Neural crest cell (in vitro differentiated cells): ENCODE measurements at places on chromosomes 1 and 21. TPM values are rescaled to one million over a fixed set of nuclear protein-coding genes. Genes with fewer than 3 reads are reported as not detected.

The ARHGAP29 gene
- total RNA-seq: 1.5 TPM in 2 replicates

The RIIAD1 gene
- 0.14 TPM in 1 of 2 replicates, not detected in the other for total RNA-seq

The RGSL1 gene
- not detected in 2 replicates for total RNA-seq

The TUT4 gene
- 88.0 and 89.6 TPM in 2 replicates for total RNA-seq

The CENPF gene
- 191 and 202 TPM in 2 replicates for total RNA-seq

The DISP1 gene
- 11.8 and 13.6 TPM in 2 replicates for total RNA-seq

The UBE2G2 gene
- 108 and 111 TPM in 2 replicates for total RNA-seq

The ITLN2 gene
- total RNA-seq: 0.35 TPM in 1 of 2 replicates, not detected in the other

The C1orf141 gene
- total RNA-seq: not detected in 2 replicates

The SEC22B gene
- total RNA-seq: 18.9 and 19.1 TPM in 2 replicates

The IL23R gene
- not detected in 2 replicates for total RNA-seq

- no peaks in the 10 kb centered on the region for H3K36me3 ChIP-seq
- peaks cover 63% of the 10 kb centered on the region for H3K4me1 ChIP-seq
- H3K4me3 ChIP-seq: no peak overlapping the region
- peak overlapping the region; percentile 7 for H3K27ac ChIP-seq
- no peak for DNase-seq
Observed at GRCh38 chr1:150563340-150564038, 14.3 kb downstream of the ADAMTSL4 start.

- H3K27ac ChIP-seq: no peak overlapping the region
- no peak overlapping the region for H3K4me3 ChIP-seq
- no peaks in the 10 kb centered on the region for H3K27me3 ChIP-seq
- H3K4me1 ChIP-seq: no peaks in the 10 kb centered on the region
- DNase-seq: no peak
Observed at GRCh38 chr1:159339536-159339935, 37.4 kb downstream of the FCER1A start.

DNA sequence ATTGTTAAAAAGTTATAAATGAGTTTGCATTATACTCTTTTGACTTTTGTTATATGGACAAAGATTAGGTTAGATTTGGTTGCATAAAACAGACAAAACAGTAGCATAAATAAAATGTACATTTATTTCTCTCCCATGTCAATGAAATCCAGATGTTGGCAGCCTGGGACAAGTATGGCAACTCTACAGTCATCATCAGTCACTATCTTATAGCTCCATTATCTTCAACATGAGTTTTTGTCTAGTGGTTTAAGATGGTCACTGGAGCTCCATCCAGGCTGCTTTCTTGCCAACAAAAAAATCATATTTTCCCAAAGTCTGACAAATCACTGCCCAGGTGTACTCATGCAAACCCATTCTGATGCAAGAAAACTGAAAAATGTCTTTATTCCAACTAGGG lies 83.8 kb downstream of the CD58 start:
- H3K4me1 ChIP-seq: peaks cover 45% of the 10 kb centered on the region
- no peaks in the 10 kb centered on the region for H3K36me3 ChIP-seq
- no peaks in the 10 kb centered on the region for H3K27me3 ChIP-seq
- no peak overlapping the region for H3K4me3 ChIP-seq
- no peak overlapping the region for H3K27ac ChIP-seq
- no peak for DNase-seq

- H3K4me1 ChIP-seq: peaks cover 10% of the 10 kb centered on the region
- H3K4me3 ChIP-seq: no peak overlapping the region
- peaks cover 2% of the 10 kb centered on the region for H3K36me3 ChIP-seq
- no peak overlapping the region for H3K27ac ChIP-seq
Observed at GRCh38 chr1:148160048-148160342, 7.9 kb upstream of the NBPF11 start.

- peak; percentile 68 for DNase-seq
- peaks cover 28% of the 10 kb centered on the region for H3K4me1 ChIP-seq
- peaks cover 3% of the 10 kb centered on the region for H3K36me3 ChIP-seq
- peak within 1 kb of the TSS; percentile 99 for H3K4me3 ChIP-seq
Observed at GRCh38 chr1:161153682-161154337, at the start of gene UFC1. Gene UFC1, plus strand, starts transcription at chr1:161153978. Its CDS starts 20 bp downstream, at chr1:161153998.

DNA sequence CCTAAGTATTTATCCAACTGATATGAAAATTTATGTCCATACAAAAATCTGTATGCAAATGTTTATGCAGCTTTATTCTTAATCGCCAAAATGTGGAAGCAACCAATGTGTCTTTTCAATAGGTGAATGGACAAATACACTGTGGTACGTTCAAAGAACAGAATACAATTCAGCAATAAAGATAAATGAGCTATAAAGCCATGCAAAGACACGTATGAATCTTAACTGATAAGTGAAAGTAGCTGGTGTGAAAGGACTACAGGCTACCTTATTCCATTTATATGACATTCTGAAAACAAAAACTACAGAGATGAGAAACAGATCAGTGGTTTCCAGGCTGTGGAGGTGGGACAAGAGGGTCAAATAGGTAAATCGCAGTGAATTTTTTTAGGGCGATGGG lies 419.6 kb upstream of the B3GALT2 start:
- no peak overlapping the region for H3K27ac ChIP-seq
- H3K4me1 ChIP-seq: peaks cover 13% of the 10 kb centered on the region
- peaks cover 2% of the 10 kb centered on the region for H3K36me3 ChIP-seq
- no peaks in the 10 kb centered on the region for H3K27me3 ChIP-seq
- DNase-seq: no peak

GRCh38 chr1:212607206-212607912 lies 1.2 kb upstream of the ATF3 start:
- H3K27me3 ChIP-seq: peaks cover 79% of the 10 kb centered on the region
- H3K36me3 ChIP-seq: no peaks in the 10 kb centered on the region
- peak overlapping the region; percentile 99 for H3K4me3 ChIP-seq
- H3K4me1 ChIP-seq: peaks cover 39% of the 10 kb centered on the region
- peak overlapping the region; percentile 69 for H3K27ac ChIP-seq

DNA sequence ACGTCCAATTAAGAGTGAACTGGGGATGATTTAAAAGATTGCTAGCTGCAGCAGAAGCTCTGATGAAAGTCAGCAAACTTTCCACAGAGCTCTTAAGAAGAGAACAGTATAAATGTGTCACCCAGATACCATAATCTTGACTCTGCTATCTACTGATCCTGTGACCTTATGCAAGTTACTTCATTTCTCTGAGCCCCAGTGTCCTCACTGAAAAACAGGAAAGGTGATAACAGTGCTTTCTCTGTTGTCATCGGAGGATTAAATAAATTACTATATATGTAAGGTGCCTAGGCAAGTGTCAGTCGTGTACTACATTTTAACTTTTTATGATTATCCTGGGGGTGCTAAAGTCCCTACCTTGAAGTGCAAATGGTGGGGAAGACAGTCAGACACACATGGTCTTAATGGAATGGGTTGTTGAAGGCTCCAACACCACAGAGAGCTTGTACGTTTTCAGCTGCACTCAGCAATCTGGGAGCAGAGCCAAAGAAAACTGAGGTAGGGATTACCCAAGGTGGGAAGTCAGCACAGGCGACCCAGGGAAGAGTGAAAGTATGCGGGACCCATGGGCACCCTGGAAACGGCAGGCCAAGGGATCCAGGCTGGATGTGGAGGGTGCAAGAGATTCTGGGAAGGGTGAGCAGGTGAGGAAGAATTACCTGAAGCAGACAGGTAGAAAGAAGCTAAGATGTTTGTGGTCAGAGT lies 82.8 kb downstream of the DTL start:
- peak overlapping the region; percentile 46 for H3K27ac ChIP-seq
- no peak overlapping the region for H3K4me3 ChIP-seq
- no peaks in the 10 kb centered on the region for H3K36me3 ChIP-seq
- no peak for DNase-seq

DNA sequence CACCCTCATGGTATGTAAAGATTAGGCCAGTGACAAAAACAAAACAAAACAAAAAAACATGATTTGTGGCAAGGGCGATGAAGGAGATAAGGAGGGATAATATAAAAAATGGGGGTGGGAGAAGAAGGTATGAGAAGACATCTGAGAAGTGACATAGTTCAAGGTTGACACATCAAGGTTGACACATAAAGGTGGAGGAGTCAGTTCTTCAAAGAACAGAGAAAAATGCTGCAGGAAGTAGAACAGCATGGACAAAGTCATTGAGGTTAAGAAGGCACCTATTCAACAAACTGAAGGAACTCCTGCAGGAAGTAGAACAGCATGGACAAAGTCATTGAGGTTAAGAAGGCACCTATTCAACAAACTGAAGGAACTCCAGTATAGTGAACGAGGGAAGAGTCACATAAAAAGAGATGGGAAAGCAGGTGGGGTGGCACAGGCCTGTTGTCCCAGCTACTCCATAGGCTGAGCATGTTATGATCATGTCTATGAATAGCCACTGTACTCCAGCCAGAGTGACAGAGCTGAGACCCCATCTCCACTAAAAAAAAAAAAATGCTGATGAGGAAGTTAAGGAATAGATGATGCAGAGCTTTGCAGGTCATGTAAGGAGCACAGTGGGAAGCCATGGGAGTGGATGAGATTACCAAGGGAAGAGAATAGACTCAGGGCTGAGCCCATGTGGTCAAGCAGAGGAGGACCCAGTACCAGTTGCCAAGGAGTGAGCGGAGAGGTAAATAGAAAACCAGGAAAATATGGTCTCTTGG lies 101.5 kb downstream of the ZFYVE9 start:
- H3K27me3 ChIP-seq: no peaks in the 10 kb centered on the region
- no peak for DNase-seq
- H3K4me1 ChIP-seq: no peaks in the 10 kb centered on the region
- H3K4me3 ChIP-seq: no peak overlapping the region

GRCh38 chr1:207045453-207045852 lies 5.6 kb downstream of the YOD1 start:
- no peak overlapping the region for H3K27ac ChIP-seq
- H3K27me3 ChIP-seq: no peaks in the 10 kb centered on the region
- no peak overlapping the region for H3K4me3 ChIP-seq
- H3K36me3 ChIP-seq: peaks cover 13% of the 10 kb centered on the region

DNA sequence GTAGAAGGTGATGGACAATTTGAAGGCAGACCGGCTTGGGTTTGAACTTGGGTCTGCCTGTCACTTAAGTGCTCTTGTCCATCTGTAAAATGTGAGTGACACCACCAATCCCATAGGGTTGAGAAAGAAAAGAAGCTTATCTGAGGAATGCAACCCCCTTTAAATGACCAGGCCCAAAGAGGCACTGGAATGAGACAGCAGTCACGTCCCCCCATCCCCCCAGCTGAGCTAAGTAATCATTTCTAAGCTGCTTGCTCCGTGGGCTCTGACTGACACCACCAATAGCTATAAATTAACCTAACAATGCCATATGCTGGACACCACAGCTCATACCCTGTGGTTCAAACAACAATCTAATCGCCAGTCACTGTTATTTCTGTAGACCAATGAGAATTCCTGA lies 15.1 kb downstream of the LCA5L start:
- no peak overlapping the region for H3K27ac ChIP-seq
- peaks cover 10% of the 10 kb centered on the region for H3K4me1 ChIP-seq
- no peak overlapping the region for H3K4me3 ChIP-seq
- no peaks in the 10 kb centered on the region for H3K27me3 ChIP-seq

- DNase-seq: peak; percentile 32
- H3K4me1 ChIP-seq: peaks cover 27% of the 10 kb centered on the region
- peak overlapping the region; percentile 96 for H3K27ac ChIP-seq
- H3K36me3 ChIP-seq: no peaks in the 10 kb centered on the region
- peaks cover 2% of the 10 kb centered on the region for H3K27me3 ChIP-seq
Observed at GRCh38 chr1:179082333-179082998, 596 bp downstream of the TOR3A start.

GRCh38 chr1:161119092-161119903 lies 1.4 kb downstream of the NIT1 start:
- H3K4me3 ChIP-seq: peak overlapping the region; percentile 98
- no peaks in the 10 kb centered on the region for H3K27me3 ChIP-seq
- peaks cover 37% of the 10 kb centered on the region for H3K4me1 ChIP-seq
- peaks cover 12% of the 10 kb centered on the region for H3K36me3 ChIP-seq

GRCh38 chr1:103110701-103111100 lies 2.4 kb upstream of the COL11A1 start:
- H3K27me3 ChIP-seq: peaks cover 6% of the 10 kb centered on the region
- peaks cover 50% of the 10 kb centered on the region for H3K4me1 ChIP-seq
- H3K36me3 ChIP-seq: no peaks in the 10 kb centered on the region
- H3K4me3 ChIP-seq: peak overlapping the region; percentile 68
- H3K27ac ChIP-seq: no peak overlapping the region

- peaks cover 97% of the 10 kb centered on the region for H3K27me3 ChIP-seq
- H3K36me3 ChIP-seq: no peaks in the 10 kb centered on the region
- H3K27ac ChIP-seq: no peak overlapping the region
- no peaks in the 10 kb centered on the region for H3K4me1 ChIP-seq
Observed at GRCh38 chr1:886311-886710, 37.4 kb upstream of the SAMD11 start.

DNA sequence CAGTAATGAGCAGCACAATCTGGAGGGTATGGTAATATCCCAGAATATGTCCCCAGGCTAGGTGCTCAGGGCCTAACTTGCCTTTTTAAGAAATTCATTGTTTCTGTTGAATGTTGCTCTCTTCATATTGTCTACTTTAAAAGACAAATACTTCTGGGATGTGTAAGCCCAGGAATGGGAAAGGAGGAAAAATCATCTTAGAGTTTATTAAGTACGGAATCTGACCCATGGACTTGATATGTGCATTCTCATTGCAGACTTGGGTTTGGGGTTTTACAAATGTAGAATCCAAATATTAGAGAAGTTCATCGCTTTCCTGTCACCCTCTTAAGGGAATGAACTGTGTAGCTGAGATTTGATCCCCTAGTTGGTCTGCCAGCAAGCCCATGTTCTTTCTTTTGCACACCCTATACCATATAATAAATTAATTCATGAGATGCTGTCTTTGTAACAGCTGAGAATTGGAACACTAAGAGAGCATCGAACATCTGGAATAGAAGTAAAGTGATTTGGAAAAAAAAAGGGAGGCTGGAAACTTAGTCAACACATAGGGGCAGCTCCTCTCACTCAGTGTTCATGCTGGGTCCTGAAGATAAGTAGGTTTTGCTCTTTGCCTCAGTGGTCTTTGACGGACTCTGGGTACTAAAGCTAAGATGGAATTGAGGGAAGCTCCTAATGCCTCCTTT lies 235.8 kb upstream of the C1orf105 start:
- H3K4me3 ChIP-seq: no peak overlapping the region
- H3K4me1 ChIP-seq: peaks cover 4% of the 10 kb centered on the region
- H3K27ac ChIP-seq: no peak overlapping the region
- H3K36me3 ChIP-seq: no peaks in the 10 kb centered on the region
- H3K27me3 ChIP-seq: no peaks in the 10 kb centered on the region
